ENCODE measurements at places on chromosomes 1 and 21. TPM values are rescaled to one million over a fixed set of nuclear protein-coding genes. Genes with fewer than 3 reads are reported as not detected.

NAV1 gene
- 20.7 TPM for total RNA-seq

GRCh38 chr21:25938658-25939395 is 204.1 kb downstream of the GABPA start:
- no peak for DNase-seq

DNA sequence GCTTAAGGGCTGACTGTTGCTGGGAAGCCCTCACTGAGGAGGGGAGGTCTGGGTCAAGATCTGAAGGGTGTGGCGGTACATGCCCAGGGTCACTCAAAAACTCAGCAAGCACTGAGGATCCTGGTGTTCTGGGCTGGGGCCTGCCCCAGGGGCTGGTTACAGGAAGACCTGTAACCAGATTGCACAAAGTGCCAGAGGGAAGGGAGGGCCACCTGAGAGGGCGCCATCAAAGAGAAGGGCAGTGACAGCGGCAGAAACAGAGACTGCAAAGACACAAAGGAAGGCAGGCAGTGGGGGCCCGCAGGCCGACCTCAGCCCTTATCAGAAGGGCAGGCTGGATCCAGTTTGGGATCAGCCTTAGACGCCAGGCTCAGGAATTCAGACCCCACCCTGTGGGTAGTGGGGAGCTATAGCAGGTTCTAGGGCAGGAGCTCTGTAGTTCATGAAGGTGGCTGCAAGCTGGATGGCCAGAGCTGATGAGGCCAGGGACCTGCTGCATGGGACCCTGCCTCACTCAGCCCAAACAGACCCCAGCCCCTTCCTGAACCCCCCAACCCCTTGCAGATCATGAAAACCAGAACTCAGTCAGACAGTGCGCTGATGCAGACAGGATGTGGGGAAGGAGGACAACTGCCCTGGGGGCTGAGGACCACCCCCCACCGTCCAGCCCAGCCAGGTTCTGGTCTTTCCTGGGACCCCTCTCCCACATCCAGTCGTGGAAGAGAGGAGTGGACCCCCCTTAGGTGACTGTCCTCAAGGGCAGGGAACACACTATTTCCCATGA is 3.9 kb downstream of the SH2D5 start:
- no peak for DNase-seq

TARDBP gene
- total RNA-seq: 278 TPM

GRCh38 chr1:161736335-161736969 is 13.1 kb upstream of the DUSP12 start:
- no peak for DNase-seq

S100A14 gene
- not detected for total RNA-seq

- peak; percentile 71 for DNase-seq
Measured at GRCh38 chr1:153677718-153678518, 570 bp upstream of the NPR1 start.

DNA sequence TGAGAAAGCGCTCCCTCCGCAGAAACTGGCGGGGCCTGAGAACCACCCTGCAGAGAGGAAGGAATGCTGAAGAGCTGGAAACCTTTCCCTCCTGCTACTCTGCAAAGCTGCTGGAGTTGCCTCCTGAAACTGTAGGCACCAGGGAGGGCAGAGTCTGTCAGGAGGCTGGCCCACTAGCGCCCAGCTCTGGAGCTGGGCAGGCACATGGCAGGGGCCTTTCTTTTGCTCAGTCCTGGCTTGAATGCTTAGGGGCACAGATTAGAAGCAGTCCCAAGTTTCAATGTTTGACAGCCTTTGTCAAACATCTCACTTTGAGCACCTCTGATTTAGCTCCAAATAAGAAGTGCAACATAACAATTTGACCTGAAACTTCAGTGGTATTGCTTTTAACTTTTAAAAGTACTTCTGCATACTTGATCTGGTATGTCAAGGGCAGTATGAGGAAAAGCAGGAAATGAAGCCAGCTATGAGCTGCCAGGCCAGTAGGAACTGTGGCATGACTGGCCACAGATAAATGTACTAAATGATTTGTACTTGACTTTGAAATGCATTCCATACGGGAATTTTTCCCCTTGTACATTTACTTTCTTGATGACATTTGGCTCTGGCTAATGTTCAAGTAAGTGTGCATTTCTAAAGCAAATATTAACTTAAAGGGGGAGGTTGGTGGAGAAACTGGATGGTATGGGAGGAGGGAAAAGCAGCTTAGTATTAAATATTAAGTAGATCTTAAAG is 7.2 kb downstream of the C1orf116 start:
- no peak for DNase-seq

MYBPH gene
- total RNA-seq: not detected

DNA sequence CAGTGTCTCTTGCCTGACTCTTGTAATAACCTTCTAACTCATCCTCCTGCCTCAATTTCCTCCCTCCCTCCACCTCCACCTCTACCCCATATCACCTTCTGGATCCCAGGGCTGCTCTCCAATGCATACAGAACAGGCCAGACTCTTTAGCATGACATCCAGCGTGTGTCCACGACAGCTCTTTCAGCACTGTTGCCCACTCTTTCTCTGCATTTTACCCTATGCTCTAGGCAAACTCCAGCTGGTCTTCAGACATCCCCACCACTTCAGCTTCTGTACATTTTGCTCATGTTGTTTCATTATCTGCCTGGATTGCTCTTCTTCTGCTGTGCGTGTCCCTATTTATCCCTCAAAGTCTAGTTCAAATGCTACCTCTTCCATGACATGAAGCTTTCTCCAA is 4.8 kb downstream of the INKA2 start:
- no peak for DNase-seq

DNA sequence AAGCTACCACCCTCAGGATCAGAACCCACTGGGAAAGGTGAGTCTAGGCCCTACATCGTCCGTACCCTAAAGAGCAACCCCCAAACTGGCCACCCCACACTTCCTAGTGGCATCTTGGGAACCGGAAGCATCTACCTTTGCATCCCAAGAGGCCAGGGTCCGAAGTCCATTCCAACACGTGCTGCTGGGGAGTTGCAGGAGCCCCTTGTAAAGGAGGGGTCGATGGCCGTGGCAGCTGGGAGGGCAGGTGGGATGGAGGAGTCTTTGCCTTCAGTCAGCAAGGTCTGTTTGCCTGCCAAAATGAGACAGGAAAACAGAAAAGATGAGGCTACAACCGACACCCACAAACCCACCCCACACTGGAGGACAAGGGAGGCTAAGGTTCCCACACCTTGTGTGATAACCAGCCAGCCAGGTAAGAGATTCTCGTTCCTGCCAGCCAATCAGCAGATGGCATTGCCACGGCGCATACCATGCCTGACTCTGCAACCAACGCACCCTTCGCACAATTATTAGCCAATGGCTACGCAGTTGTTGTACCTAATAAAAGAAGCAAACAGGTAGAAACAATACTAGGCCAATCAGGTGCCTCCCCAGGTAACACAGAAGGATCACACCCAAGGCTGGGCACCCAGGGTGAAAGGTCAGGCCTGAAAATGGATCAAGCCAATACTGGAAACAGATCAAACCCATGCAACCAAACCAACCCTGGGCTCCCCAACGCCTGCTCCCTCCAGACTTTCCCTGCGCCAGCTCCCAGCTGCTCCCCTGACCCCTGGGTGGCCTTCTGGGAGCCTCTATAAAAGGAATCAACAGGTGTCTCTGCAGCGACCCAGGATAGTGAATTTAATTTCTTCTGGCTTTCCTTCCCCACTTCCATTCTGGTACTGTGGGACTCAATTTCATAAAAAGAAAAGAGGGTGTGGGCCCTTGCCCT is 35.6 kb downstream of the CASZ1 start:
- no peak for DNase-seq

- no peak for DNase-seq
Measured at GRCh38 chr21:43306391-43306790, 120.5 kb downstream of the SIK1 start.

DNA sequence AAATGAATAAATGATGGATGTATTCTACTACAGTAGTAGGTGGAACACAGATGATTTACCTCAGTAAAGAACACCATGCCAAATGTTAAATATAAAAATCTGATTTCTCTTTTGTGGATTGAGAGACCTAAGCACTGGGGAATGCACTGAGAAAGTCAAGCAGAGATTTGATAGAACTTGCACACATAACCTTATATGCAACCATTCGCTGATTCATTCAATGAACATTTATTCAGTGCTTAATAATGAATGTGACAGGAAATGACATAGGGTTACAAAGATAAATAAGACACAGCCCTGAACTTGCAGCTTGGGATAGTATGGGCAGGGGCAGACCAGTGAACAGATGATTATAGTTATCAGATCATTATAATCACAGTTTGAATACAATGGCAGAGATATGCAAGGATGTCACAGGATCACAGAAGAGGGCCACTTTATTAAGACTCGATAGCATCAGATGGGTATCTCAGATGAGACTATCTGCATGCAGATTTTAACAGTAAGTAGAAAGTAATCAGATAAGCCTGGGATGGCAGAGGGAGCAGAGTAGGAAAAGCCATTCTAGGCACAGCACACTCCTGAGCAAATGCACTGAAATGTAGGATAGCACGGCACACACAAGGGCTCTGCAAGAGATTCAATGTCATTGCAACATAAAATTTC is 169.4 kb downstream of the ASTN1 start:
- no peak for DNase-seq

DNA sequence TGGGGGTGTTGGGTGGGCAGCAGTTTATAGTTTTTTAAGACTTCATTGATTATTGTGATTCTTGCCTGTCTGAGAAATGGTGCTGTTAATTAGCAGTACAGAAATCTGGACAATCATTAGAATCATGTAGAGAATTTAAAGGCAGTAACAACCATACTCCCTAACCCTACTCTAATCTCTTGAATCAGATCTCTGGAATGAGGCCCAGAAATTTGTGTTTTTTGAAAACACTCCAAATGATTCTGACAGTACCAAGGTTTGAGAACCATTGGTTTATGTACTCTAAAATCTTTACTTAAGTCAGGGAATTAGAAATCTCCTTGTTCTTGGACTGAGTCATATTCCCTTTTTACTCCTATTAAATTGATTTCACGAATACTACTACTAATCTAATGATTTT is 24.0 kb downstream of the FNBP1L start:
- no peak for DNase-seq

DNA sequence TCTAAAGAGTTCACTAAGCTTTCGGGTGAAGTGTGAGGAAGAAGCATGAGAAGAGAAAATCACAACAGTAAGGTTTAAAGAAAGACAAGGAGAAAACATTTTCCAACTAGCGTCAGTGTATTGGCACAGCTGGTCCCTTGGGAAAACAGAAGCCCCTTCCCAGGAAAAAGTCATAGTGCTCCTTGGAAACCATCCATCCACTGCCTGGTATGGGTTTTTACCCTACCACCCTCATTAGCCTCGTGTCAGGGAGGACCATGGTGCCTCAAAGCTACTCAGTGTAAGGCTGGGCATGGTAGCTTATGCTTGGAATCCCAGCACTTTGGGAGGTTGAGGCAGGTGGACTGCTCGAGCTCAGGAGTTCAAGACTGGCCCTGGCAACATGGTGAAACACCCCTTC is 12.7 kb downstream of the AADACL4 start:
- DNase-seq: no peak

GRCh38 chr1:94919241-94920030 is 7.5 kb downstream of the CNN3 start:
- no peak for DNase-seq

DNA sequence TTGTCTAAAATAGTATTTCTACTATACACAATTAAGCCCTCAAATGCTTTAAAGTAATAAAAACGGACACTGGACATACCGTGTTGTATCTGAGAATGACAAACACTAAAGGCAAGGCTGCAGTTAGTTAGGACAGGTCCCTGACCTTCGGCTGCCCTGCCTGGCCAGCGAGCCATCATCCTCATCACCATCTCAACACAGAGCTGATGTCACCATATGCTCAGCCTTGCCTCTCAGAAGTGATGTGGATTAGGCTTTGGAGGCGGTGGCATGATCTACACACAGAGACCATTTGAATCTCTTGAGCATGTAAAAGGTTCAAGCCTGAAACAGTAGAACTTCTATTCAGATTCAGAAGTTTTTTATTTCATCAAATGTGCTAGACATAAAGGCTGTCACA is 244.7 kb downstream of the SDCCAG8 start:
- DNase-seq: no peak

SLC22A15 gene
- total RNA-seq: 3.3 TPM

DNA sequence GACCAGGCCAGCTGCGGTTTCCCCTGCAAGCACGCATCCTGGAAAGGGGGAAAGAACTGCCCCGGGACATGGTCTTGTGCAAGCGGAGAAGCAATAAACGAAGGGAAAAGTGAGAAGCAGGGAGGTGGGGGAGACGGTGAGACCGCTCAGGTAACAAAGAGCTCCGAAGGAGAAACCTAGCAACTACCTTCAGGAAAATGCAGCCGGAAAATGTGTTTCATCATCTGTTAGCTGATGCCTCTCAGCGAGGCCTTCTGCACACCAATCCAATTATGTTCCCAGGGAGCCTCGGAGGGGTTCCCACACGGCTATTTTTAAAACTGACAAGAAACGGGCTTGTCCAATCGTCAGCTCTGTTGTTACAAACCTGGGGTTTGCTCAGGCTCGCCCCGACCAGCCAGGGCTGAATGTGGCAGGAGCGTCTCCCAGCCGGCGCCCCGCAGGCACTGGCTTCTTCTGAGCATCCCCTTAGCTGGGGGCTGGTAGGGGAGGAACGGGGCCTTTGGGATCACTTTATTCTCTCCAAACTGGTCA is 3.4 kb downstream of the RIPK4 start:
- DNase-seq: no peak

NPHS2 gene
- total RNA-seq: not detected

GRCh38 chr1:84936116-84936810 is 43.3 kb upstream of the LPAR3 start:
- DNase-seq: peak; percentile 62

GRCh38 chr1:48875552-48876329 is 99.0 kb upstream of the BEND5 start:
- DNase-seq: no peak

ADORA3 gene
- total RNA-seq: not detected

DNA sequence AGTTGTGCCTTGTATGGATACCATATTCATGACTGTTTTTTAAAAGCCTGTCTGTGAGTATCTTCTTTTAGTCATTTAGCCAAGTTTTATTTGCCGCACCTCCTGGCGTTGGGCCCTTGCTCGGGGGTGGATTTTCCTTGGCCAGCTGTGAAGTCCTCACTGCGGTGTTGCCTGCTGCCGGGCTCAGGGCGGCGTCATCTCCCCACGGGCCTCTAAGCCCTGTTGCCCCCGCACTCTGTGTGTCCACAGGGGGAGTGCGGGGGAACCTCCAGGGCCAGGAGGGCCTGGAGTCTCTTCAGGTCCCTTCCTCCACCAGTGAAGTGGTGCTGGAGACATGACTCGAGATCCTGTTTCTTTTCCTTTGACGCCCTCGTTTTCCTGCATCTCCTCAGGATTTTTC is 65.8 kb upstream of the DIP2A start:
- DNase-seq: no peak

DDAH1 gene
- not detected for total RNA-seq

All from OCI-LY7 (cell line).